NCI-H1436 treated with DMSO at 0.1 percent for 48 hours (cell line): ENCODE measurements at places on chromosomes 7 and 10.

- no peak for DNase-seq
Observed at GRCh38 chr7:8115547-8116402, 146.2 kb downstream of the ICA1 start.

GRCh38 chr10:124624466-124624865, 119.7 kb downstream of the FAM53B start:
- DNase-seq, result no peak

- no peak for DNase-seq
Observed at GRCh38 chr7:51326656-51327286, 10.2 kb upstream of the COBL start.

DNA sequence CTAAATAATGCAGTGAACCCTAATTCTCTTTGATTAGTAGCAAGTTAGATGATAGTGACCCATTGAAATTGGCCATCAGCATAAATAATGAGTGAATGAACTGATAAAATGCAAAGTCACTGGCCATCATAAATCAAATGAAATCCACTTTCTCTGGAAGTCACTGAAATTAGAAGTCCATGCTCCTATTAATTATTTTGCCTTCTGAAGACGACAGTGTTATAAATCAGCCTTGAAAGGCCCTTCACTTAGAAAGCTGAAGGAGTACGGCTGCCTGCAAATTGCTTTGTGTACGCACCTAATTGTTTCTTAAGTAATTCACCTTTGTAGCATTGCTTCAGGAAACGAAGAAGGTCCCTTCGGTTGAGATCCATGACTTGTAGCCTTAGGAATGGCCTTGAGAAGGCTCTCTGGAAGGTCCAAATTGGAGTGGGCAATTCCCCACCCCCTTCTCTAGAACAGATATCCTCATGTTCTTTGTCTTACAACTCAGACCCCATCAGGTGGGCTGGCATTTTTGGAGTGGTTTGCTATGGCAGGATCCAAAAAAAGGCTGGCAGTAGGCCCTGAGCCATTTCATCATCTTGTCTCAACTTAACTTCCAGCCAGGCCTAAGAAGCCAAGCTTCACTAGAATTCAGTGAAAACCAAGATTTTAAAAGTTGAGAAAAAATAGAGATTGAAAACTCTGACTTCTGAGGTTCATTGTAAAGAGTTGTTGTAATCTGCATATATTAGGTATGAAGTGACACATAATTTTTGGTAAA, 420.3 kb downstream of the LRMDA start:
- no peak for DNase-seq

- no peak for DNase-seq
Observed at GRCh38 chr10:12787297-12787696, 214.2 kb downstream of the CCDC3 start.

- DNase-seq, result no peak
Observed at GRCh38 chr7:137671920-137672319, 174.9 kb downstream of the DGKI start.

- no peak for DNase-seq
Observed at GRCh38 chr7:141541375-141541774, 9.8 kb upstream of the AGK start.

DNA sequence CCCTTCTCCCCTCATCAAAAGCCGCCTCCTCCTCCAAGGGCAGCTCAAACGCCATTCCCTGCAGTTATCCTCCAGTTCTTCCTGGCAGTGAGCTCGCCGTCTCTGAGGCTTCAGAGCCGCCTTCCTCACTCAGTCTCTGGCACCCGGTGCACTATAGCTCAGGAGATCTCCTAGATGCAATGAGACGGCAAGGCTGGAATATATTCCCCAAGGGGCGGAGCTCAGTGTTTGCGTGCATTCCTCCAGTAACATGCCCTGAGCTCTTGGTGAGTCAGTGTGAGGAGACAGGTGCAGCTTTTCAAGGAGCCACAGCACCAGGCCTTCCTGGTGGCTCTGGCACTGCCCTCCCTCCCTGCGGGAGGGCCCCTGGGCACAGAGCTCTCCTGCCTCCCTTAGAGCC, 512.6 kb upstream of the FOXK1 start:
- DNase-seq, result no peak

GRCh38 chr7:47786557-47787248, 161.6 kb downstream of the PKD1L1 start:
- DNase-seq, result no peak

- DNase-seq, result no peak
Observed at GRCh38 chr7:1321411-1322239, 89.0 kb downstream of the UNCX start.

DNA sequence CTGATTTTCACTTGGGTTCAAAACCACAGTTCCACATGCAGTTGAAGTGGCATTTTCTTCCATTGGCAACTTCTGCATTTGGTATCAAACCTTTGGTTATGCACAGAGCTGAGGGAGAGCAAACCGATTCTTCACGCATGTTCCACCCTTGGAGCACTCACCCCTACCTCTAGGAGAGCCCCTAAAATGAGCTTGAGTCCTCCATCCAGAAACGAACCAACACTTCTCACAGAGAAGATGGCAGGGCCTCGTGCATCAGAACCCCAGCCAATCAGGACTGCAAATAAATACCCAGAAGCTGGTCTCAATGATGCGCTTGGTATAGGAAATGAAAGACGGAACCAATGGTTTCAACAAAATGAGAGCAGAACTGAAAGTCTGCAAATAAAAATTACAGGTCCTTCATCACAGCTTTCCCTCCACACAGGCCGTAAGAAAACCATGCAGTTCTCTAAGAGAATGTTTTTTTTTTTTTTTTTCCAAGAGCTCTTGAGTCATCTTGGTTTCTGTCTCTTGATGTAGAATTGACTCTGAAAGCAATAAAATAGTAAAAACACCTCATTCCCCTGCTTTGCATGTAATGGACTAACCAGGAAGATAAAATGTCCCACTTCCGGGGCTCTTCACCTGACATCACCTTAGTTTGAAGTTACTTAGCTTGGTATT, 23.9 kb downstream of the KLF6 start:
- DNase-seq, result no peak

DNA sequence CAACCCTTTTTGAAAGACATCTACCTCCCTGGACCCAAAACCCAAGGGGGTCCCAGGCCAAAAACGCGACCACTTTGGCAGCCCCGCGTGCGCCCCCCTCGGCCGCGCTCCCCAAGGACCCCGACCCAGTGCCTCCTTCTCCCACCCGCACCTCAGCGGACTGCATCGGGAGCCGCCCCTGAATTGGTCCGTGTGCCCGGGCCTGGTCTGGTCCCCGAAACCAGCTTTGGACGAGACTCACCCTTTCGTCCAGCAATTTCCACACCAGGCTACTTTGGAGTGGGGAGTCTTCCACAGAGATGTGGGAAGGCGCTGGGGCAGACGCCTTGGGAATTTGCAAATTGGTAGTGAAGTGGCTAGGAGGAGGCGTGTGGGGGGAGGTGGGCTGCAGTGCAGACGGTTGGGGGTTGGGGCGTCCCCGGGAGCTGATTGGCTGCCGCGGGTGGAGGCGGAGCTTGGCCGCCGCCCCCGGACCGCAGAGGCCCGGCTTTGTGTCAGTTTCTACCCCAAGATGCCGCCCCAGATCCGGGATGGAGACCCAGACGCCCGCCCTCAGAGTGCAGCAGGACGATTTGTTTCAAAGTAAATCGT, 16.9 kb downstream of the TCAF1 start:
- no peak for DNase-seq

- DNase-seq, result no peak
Observed at GRCh38 chr10:112653851-112654250, 206.8 kb downstream of the VTI1A start.

- DNase-seq, result no peak
Observed at GRCh38 chr7:125670926-125671572, 741.4 kb upstream of the POT1 start.

DNA sequence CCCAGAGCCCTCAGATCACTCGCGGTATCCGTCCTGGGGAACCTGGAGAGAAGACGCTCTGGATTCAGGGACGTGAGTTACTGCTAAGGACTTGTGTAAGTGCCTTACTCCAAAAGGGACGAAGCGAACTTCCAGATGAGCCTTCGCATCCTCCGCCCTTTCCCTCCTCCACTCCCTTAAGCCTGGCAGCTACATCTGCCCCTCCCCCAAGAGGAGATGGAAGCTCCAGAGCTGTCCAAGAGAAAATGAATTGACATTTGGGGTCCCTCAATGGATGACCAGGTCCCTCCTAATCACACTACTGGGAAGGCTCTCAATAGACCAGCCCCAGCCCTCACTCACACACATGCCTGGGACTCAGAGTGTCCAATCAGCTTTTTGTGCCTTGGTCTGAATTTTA, 31.3 kb upstream of the GDF10 start:
- no peak for DNase-seq

DNA sequence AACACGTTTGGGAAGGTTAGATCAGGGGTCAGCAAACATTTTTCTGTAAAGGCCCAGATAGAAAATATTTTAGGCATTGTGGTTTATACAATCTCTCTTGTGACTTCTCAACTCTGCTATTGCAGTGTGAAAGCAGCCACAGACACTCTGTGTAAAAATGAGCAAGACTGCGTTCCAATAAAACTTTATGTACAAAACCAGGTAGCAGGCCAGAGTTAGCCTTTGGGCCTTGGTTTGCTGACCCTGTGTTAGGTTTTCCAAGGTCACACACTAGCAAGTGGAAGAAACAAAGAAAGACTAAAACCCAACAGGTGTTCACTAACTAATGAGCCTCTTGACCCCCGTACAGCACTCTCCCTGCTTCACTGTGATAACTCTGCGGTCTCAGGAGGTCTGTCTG, 14.9 kb upstream of the PAXIP1 start:
- DNase-seq, result no peak

DNA sequence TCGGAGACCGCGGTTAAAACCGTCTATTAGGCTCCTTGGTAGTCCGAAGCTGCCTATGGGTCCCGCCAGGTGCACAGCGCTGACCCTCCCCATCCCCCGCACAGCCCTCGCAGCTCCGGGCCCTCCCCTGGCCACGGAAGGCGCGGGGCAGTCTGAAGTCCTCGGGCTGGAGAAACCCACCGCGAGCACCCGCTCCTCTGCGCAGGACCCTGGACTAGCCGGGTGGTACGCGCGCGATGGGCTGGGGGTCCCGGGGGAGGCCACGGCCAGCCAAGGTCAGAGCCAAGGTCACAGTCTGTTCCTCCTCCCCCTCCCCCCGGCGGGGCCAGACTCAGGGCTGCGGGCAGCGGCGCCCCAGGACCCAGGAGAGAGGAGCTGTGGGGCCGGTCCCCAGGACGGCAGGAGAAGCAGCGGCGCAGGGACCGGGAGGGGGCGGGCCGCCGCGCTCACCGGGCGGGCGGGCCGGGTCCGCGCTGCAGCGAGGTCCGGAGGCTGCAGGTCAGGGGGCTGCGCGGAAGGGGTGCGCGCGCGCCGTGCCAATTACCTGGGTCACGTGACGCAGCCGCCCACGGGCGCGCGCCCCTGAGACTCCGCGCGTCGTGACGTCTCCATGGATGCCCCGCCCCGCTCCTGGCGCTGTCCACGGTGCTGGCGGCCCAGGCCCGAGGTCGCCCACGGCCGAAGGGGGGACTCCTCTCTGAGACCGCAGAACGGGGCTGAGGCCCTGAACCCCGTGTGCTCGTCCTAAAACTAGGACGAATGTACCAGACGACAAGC, at the start of gene OGDHL:
Gene OGDHL (minus strand): TSS at position 535 of the 777 bp plus-strand sequence. CDS start 3,731 bp downstream, outside the sequence.
- no peak for DNase-seq

DNA sequence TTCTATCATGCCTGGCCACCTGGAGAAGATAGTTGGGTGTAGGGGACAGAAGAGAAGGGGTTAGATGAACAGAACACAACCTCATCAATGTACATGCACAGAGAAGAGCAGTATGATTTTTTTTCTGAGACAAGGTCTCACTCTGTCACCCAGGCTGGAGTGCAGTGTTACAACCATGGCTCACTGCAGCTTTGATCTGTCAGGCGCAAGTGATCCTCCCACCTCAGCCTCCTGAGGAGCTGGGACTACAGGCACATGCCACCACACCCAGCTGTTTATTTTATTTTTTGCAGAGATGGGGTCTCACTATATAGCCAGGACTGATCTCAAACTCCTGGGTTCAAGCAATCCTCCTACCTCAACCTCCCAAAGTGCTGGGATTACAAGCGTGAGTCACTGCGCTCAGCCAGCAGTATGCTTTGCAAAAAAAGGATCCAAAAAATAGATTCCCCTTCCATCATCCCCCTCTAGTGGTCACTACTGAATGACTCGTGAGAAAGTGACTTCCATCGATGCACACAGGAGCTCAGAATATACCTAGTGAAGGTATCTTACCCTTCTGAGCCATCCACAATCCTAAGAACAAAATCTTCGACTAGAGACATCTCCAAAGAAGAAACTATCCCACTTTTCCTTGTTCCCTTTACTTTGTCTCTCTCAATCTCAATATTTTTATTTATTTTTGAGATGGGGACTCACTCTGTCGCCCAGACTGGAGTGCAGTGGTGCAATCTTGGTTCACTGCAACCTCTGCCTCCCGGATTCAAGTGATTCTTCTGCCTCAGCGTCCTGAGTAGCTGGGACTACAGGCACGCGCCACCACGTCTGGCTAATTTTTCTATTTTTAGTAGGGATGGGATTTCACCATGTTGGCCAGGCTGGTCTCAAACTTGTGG, 21.0 kb downstream of the ZCWPW1 start:
- DNase-seq, result no peak

- DNase-seq, result no peak
Observed at GRCh38 chr10:112221545-112221944, 38.0 kb upstream of the GPAM start.

DNA sequence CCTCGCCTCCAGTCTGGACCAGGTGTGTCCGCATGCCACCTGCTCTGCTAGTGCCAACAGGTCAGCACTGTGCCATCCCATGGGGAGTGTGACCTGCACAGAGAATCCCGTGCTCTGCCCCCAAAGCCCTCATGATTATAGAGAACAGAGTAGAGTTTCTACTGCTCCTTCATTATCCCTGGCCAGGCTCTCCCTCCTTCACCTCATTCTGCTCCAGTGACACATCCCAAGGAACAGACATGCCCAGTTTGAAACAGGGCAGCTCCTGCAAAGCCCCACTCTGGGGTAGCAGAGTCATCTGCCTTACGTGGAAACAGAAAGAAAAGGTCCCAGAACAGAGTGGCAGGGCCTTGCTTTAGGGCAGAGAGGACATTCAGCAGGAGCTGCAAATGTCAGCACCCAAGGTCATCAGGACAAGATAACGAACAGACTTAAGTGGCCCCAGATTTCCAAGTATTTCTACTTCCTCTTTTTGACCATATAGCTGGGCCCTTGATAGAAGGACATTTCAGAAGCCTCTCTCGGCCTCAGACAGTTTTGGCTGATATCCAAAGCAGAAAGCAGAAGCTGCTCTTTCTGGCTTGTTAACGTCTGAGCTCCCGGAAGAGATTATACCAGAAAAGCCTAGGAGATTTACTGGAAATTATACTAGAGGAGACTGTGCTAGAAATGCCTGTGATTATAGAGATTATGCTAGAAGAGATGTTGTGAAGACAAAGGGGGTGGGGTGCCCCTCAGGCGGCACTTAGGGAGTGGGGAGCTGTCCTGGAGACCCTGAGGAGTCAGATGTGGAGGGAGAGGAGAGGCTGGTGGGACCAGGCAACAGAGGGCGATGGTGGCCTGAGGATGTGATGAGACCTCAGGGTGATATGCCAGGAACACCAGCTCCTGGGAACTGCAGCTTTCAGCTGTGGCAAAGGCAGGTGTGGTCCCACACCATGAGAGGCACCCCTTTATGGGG, 12.6 kb downstream of the TMEM176B start:
- DNase-seq, result no peak

GRCh38 chr7:92725161-92725925, 111.0 kb downstream of the CDK6 start:
- no peak for DNase-seq

- DNase-seq, result no peak
Observed at GRCh38 chr10:124092250-124092859, 1.0 kb downstream of the CHST15 start.

GRCh38 chr10:132551093-132551807, 13.7 kb downstream of the INPP5A start:
- DNase-seq, result no peak
